Kasumi-1 (cell line): ENCODE measurements at places on chromosomes 2 and 18.

- DNase-seq = no peak
Observed at GRCh38 chr18:39840406-39840805, 2114.6 kb upstream of the PIK3C3 start.

DNA sequence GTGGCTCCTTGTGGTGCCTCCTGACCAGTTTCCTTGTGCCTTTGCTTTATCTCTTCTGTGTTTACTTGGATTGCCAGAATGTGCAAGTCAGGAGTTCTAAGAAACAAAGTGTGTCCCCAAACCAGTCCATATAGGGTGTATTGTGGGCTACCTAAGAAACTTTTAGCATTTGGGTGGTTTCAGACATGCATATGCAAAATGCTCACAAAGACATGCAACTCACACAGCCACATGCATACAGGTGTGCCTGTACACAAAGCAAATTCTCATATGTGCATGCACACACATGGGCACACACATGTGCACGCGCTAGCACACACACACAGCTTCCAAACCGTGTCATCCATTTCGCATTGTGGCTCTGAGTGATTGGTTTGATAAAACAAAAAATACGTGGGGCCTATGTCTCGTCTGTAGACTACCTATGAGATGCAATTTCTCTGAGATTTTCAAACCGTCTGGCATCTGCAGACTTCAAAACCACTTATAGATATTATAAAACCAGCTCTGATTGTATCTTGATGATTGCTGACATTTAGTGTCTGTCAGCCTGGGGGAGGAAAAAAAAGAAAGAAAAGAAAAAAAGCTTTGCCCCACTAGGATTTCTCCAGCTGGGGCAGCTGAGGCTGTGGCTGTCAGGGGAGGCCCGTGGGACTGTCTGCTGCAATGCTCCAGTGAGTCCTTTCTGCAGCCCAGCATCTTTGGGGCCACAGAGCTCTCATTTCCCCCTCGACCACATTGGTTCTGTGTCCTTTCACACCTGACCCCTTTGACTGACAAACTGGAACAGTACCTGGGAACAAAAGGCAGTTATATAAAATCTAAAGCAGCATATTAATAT is 556.1 kb downstream of the CMPK2 start:
- no peak for DNase-seq

DNA sequence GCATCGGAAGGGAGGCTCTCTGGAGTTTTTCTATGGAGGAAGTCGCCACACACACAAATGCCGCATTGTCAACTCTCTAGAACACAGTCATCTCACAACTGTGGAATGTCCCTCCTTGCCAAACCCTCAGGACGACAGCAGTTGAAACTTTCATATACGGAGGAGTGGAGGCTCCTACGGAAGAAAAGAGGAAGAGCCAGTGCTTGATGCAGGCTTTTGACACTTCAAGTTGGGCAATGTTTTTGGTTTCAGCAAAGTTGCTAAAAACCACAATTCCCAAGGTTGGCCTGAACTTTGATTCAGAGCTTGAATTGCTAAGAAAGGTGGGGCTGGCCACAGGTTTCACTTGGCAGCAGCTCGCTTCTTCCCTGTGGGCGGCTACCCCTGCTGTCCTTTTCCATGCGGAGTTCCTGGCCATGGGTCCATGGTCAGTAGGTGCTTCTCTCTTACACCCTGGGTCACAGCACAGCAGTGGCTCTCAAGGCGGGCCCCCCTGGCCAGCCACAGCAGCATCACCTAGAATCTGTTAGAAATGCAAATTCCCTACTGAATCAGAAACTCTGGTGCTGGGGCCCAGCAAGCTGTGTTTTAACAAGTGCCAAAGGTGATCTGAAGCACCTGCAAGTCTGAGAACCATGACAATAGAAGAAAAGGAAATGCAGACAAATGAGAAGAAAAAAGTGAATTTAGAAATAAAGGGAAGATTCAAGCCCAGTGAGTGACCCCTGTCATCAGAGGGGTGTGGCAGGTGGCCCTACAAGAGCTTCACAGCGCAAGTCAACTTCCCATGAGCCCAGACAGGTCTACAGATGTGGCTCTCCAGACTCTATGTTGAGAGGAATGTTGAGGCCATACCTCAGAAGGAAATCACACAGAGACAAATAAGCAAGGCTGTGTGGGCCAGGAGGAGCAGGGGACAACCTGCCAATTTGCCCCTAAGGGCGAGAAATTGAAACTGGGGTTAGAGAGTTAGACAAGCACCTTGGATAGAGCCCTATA is 856.4 kb downstream of the RNF144A start:
- DNase-seq = peak; percentile 97

DNA sequence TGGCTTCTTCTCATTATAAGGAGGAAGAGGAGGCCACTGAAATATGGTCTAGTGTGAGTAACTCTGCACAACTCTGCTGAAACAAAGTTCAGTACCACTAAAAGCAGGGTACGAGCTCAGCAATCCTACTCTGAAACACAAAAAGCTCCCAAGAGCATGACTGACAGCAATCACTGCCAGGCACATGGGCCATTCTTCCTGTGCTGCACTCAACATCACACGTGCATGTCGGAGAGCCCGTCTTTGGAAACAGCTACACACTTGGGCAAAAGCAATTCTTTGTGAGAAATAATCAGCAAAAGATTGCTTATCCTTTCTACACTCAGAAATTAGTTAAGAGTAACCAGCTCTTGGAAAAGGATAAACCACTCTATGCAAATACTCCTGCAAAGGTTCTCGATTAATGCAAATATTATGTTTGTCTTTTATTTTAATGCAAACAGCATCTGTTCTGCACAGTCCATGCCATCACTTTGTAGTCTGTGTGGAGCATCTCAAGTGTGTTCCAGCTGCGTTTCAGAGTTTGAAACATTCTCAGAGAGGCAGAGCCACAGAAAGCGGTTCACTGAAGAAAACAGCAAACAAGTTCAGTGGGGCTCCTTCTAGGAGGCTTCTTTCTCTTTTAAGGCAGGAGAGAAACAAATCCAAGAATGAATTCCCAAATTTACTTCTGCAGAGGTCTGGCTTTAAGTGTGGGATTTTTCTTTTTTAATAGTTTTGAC is 145.0 kb downstream of the HDAC4 start:
- DNase-seq = no peak

- no peak for DNase-seq
Observed at GRCh38 chr2:36489281-36489680, 108.7 kb downstream of the FEZ2 start.

GRCh38 chr2:10377052-10377746 is 70.9 kb downstream of the ODC1 start:
- no peak for DNase-seq

DNA sequence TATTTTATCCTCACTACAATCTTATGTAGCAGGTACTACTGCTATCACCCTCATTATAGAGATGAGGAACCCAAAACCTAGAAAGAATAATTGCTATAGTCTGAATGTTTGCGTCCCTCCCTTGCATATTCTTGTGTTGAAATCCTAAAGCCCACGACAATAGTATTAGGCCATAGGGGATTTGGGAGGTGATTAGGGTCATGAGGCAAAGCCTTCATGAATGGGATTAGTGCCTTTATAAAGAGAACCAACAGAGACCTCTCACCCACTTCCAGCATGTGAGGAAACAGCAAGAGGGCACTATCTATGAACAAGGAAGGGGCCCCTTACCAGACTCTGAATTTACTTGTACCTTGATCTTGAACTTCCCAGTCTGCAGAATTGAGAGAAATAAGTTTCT is 500.3 kb upstream of the FAM98A start:
- DNase-seq = no peak

DNA sequence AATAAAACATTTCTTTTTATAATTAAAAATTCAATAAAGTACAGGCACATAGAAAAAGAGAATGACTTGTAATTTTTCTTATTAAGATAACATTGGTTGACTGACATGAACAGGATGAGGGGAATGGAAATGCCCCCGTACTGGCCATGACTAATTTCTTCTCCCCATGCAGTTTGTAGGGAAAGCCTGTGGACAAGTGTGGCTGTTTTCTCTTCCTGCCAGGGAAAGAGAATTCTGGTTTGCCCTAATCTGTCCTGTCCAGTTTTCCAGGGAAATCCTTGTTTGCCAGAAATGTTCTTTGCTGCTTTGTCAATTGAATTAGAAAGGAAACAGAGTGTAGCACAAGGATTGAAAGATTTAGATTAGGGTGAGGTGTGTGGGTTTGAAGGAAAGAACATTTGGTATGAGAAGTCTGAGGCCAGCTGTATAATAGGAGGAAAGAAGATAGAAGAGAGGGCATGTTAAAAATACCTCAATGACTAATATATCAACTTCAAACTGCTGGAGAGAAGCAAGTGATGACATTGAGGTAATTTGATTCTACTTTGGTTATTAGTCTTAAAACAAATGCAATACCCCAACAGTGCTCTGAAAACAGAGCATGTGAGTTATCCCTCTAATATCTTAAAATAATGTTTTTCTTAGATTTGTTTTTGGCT is 593.9 kb upstream of the ZNF804A start:
- no peak for DNase-seq

DNA sequence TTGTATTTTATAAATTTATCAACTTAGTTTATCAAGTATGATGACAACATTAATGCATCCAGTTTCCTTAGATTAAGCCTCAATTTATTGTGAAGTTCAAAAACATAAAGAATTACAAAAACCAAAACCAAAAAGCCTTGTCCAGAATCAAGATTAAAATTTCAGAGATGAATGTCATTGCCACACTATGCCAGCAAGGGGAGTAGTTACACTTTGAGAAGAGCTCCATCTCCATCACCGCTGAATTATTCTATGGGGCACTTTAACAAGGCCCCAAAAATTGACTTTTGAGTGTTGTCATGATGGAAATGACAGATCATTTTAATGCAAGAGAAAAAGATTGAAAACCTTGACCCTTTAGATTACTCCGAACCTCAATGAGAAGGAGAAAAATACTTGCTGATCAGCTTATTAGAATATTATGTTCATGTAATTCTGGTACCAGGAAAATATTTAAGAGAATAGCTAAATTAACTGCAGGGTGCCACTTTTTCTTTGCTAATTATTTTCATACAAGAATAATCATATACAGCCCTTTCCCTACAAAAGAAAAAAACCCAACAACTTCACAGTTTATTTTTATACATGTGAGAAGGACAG is 152.5 kb upstream of the AQP4 start:
- DNase-seq = peak; percentile 37

- DNase-seq = peak; percentile 78
Observed at GRCh38 chr18:75161256-75162028, 47.5 kb downstream of the PTGR3 start.

- DNase-seq = no peak
Observed at GRCh38 chr2:222609381-222609780, 46.5 kb downstream of the FARSB start.

GRCh38 chr2:71898375-71898774 is 249.3 kb downstream of the CYP26B1 start:
- no peak for DNase-seq

DNA sequence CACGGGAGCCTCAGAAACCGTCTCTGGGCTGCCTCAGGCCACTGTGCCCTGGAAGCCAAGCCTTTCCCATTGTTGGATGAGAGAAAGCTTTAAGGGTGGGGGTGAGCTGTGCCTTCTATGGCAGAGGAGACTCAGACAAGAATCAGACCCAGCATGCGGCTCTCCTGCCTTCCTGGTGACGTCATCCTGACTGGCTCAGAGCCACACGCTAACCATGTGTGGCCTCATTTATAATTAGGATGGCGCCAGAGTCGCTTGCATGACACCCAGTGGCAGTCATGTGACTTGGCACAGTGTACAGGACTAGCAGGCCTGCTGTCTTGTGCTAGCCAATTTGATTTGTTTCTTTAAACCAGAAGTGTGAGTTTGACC is 99.1 kb downstream of the SH3BP4 start:
- DNase-seq = no peak

DNA sequence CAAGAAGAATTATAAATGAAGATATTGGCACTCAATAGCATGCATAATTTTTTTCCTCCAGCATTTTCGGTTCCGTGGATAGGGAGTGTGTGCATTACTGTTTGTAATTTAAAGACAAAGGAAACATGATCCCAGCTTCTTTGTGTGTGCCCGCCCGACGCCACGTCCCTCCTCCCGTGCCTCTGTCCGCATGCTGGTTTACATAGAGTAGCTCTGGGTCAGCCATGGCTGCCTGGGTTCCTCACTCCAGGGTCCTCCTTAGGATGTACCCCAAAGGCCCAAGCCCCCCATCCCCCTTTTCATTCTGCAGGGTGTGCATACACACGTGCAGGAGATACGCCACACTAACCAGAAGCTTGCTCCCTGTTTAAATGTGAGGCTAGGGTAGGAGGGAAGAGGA is 214.7 kb downstream of the KLHL29 start:
- DNase-seq = no peak

DNA sequence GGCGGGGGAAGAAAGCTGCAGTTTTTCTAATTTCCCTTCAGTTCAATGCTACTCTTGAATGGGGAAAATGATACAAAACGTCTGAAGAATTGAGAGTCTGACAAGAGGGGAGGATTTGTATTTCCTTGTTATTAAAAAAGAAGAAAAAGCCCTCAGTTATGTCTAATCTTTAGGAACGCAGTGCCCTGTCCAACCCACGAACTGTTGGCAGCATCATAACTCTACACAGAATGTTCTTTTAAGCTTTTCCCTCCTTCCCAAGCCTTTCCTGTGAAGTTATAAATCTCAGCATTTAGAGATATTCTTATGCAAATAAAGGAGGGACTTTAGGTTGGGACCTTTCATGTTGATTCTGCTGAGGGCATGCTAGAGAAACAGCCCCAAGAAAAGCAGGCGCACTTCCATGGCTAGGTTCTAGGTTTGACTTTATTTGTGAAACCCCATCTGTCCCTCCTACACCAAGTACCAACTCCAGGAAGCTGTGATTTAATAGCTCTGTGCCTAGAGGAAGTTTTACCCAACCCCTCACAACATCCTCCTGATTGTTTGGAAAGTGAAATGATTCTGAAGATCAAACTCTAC is 288.6 kb downstream of the SETBP1 start:
- no peak for DNase-seq

DNA sequence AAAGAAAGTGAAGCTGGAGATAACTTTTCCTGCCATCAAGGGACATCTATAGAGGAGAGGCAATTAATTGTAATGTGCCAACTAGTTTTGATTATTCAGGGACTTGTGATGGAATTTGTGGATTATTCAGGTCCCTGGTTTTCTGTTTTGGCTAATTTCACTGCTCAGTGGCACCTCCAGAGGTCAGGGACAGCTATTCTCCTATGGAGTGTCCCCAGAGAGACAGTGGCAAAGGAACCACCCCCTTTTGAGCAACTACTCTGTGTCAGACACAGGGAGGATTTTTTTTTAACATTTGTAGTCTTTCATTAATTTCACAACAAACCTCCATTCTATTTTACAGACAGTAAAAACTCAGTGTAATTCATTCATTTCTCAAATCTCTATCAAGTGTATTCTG is 206.0 kb upstream of the SPRED2 start:
- DNase-seq = peak; percentile 35

DNA sequence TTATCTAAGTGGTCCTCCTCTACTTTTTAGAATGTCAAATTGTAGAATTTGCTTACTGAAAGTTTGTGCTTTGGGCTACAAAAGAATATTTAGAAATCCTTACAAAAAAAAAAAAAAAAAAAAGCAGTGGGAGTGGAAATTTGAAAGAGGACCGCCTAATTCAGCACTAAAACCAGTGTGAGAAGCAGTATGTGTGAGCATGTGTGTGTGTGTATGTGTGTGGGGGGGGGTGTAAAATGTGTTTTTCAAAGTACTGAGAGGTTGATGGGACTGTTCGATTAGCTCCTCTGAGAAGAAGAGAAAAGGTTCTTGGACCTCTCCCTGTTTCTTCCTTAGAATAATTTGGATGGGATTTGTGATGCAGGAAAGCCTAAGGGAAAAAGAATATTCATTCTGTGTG is at the start of gene VIT:
Gene VIT, plus strand, starts transcription at position 175 of the 400 bp plus-strand sequence. CDS start 19,664 bp downstream, outside the sequence.
- DNase-seq = no peak
